Amygdala (tissue), 56 donors: ENCODE measurements at places on chromosomes 2 and 18.

DNA sequence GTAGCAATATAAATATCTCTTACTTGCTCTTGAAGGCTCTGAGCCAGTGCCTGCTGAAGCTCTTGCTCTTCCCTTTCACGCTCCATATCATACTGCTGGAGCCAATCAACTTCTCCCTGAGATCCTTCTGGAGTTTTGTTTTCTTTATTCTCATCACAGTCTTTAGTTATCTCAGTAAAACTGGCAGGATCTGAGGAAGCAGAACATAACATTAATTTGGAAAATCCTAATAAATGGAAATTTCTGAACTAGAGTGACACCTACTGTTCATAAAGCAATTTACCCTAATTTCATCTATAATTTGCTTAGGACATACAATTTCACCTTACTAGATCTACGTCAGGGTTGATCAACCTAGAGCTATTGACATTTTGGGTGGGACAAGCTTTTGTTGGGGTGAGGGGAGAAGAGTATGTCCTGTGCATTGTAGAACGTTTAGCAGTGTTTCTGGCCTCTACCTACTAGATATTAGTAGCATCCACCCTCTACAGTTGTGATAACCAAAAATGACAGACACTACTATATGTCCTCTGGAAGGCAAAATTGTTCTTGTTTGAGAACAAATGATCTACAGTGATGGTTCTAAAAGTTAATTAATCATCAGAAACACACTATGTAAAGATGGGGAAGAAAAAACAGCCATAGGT, 47.2 kb downstream of the VIL1 start:
- no peak for DNase-seq

DNA sequence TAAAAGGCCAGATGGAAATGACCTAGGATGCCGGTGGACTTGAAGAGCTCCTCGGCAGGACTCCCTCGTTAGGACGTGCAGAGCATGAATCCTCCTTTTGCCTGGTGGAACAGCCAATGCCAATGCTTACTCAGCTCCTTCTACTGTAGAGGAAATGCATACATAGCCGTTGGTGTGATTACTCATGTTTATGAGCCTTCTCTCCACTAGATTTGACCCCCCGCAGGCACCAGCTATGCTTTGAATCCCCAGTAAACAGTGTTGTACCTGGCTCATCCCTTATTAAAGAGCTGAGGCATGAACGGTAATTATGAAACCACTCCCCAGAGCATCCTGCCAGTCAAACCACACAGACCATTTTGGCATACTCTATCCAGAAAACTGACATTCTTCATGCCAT, 172.8 kb downstream of the ANTXR1 start:
- DNase-seq = no peak

- no peak for DNase-seq
Measured at GRCh38 chr18:25171334-25171733, 180.6 kb downstream of the ZNF521 start.

GRCh38 chr2:241777170-241777685, 606 bp downstream of the GAL3ST2 start:
- no peak for DNase-seq

DNA sequence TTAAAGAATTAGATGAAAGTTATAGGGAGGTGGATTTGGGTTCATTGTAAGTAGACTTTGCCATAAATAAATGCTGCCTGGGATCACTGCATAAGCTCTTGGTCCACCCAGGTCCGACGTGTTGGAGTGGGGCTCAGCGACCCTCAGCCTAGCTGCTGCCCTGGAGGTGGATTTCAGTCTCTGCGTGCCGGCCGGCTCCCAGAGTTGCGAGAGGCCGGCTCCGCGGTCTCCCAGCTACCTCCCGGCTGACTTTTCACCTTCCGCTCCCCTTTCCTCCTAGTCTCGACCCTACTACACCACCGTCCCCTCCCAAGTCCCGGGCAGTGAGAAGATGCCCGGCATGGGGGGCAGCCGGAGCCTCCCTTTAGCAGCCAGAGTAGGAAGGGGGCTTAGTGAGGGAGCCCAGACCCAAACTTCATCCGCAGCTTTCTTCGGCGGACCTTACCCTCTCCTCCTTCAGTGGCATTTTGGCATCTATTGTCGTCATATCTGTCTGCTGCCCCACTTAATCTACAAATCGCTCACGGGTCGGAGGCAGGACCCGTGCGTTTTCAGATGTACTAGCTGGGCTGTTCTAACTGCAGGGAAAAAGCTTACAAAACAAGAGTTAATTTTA, 8.1 kb downstream of the EMX1 start:
- no peak for DNase-seq

- DNase-seq = no peak
Measured at GRCh38 chr2:189217541-189217940, 38.0 kb upstream of the COL5A2 start.

GRCh38 chr2:54598347-54599325, 124.8 kb upstream of the EML6 start:
- DNase-seq = no peak

GRCh38 chr18:59051470-59052165, 88.1 kb upstream of the SEC11C start:
- DNase-seq = no peak

- no peak for DNase-seq
Measured at GRCh38 chr2:225002656-225003045, 39.6 kb downstream of the DOCK10 start.

DNA sequence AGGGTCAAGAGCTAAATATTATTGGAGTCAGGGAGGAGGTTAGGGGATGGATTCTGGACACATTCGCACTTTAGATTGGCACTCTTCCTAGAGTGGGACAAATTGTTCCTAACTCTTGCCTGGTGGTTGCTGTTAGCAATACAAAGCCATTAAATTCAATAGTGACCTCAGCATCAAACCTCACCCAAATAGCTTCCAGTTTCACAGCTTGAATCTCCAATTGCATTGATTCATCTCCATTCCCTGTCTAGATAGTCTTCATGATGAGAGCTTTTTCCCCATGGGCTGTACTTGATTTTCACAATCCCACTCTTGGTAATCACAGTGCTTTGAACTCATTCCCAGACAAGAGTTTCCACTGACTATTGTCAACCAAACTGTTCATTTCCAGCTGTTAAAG, 585.9 kb upstream of the SYT4 start:
- DNase-seq = no peak

GRCh38 chr18:58514773-58515172, 114.1 kb downstream of the ALPK2 start:
- no peak for DNase-seq

GRCh38 chr18:25284861-25285550, 67.0 kb downstream of the ZNF521 start:
- no peak for DNase-seq

GRCh38 chr2:9984217-9984739, 32.8 kb downstream of the GRHL1 start:
- no peak for DNase-seq

DNA sequence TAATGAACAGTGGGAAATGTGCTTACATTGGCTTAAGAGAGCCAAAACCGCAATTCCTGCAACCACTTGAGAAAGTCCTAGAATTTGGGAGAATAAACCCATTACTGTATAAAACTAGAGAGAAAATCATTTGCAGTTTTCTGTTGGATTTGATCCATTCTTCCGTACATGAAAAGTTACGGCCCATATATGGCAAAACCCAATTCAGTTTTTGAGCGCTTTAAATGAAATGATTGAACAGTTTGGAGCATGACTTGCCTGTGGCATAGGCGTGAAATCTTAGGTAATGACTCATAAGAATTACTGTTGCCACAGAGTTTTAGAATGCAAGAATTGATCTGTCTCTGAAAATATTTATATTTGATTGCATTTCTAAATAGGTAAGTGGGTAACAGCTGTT, 52.0 kb downstream of the PHLPP1 start:
- DNase-seq = no peak
